NT2/D1 (cell line): ENCODE measurements at places on chromosomes 6 and 20.

- no peak for DNase-seq
Observed at GRCh38 chr6:46393161-46393939, 97.9 kb downstream of the RCAN2 start.

GRCh38 chr6:14593286-14593685 is 475.7 kb downstream of the CD83 start:
- DNase-seq = no peak

DNA sequence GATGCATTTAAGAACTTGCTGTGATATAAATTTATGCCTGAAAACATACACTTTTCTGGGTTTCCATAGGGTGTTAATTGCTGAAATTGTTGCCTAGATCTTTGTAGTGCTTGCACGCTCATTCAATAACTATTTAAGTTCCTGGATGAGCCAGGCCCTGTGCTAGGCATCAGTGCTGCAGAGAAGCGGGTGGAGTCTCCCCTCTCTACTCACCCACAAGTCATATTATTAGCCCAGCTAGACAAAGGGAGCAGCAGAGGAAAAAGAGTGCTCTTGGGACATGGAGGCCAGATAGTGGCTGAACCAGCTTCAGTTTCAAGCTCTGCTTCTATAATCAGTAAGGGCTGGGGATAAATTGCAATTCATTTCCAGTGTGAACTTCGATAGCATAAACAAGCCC is 329.1 kb downstream of the TFAP2B start:
- no peak for DNase-seq

GRCh38 chr6:100447900-100448748 is 16.6 kb downstream of the SIM1 start:
- DNase-seq = no peak

GRCh38 chr6:151044465-151045441 is 179.3 kb downstream of the MTHFD1L start:
- DNase-seq = no peak

DNA sequence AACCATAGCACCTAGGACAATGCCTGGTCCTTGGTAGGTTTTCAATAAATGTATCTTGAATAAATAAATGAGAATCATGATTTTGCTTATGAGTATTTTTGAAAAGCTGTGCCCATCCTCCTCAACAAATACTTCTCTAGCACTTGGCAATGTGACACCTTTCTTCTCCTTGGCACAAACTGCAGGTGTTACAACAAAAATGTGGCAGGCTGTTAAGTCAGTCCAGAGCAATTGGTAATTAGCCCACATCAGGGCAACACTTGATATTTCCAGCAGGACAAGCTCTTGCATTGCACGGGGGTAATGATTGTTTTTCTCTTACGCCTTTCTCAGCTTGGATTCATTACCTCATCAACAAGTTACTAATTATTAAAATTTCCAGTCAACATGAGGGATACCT is 31.6 kb upstream of the SNX9 start:
- no peak for DNase-seq

DNA sequence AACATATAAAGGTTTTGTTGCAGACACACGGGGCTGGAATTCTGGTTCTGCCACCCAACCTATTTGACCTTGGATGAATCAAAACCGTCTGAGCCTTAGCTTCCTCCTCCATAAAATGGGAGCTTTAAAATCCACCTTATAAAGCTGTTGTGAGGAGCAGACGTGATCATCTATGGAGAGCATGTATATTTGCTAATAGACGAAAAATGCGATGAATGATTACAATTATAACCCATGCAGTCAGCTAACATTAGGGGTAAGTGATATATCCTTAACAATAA is 586 bp upstream of the NUP153 start:
- DNase-seq = no peak

DNA sequence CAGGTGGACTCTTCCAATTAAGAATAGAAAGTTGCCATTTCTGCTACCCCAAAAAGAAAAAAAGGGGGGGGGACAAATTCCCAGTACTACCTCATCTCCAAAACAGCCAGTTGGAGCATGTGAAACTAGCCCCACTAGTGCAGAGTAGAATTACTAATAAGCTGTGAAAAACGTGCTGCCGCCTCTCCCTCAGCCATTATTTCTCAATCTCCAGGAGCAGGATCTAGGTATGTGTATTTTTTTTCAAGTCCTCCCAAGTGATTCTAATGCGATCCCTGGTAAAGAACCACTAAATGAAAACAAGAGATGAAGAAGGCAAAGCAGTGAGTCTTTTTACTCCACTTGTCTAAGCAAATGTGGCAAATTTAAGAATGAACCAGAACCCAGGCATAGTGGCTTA is 154.5 kb upstream of the SHLD1 start:
- DNase-seq = no peak

DNA sequence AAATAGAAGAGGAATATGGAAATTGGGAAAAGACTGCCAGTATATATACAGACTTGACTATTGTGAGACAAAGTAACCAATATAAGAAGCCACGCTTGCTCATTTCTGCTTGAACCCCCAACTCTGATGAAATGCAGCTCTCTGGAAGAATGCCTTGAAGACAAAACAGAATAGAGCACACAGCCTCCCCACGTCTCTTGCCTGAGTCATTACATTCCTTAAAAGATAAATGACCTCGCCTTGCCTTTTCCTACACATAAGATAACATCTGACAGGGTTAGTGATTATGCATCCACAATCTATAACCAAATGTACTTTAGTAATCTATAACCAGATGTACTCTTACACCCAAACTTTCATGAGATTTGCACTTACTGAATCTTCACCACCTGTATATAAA is 141.1 kb upstream of the EEF1E1 start:
- DNase-seq = no peak

DNA sequence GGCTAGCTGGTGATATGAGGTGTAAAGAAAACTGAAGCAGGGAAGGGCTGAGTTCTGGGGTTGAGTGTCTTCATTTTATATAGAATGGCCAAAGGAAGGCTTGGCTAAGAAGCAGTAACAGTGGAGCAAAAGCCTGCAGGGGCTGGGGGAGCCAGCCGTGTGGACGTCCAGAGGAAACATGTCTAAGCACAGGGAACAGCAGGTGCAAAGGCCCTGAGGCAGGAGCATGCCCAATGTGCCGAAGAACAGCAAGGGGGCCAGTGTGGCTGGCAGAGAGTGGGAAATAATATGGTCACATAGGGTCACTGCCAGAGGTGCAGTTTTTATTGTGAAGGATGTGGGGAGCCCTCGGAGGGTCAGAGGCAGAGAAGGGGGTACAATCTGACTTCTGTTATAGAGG is 60.5 kb upstream of the KCNG1 start:
- DNase-seq = no peak

DNA sequence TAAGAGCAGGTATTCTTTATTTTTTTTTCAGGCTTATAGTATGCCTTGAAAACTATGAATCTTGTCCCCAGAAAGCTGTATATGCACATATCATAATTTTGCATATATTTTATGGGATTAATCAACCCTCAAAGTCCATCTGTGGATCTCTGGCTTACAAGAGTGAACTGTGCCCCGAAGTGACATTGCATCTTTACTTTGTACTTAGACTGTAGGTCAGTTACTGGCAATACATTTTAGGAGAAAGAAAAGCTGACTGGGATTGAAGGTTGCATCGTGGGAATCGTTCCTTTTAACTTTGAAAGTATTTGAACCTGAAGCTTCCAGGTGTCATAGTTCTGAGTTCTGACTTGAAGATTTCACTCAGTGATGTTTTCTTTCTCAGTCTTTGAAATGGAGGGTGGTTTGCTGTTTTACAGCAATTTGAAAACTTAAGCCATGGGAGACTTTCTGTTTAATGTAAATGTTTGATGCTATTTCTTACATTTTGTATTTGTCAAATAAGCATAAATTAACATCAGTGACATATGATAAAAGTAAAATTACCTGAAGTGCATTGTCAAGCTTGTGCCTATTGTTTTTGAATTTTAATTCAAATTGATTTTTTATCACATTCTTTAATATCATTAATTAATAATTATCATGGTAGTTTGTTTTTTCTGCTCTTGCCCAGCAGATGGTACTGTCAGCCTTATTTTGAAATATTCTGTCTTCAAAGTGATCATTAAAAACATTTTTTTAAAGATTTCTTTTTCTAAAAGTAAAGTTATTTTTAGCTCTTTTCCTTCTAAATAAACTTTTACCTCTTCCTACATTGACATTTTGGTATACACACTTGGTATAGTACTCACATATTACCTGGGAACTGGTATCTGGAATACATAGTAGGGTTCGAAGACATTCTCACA is 29.0 kb downstream of the L3MBTL3 start:
- DNase-seq = no peak

GRCh38 chr6:106084989-106085691 is 996 bp upstream of the PRDM1 start:
- DNase-seq = no peak

- DNase-seq = no peak
Observed at GRCh38 chr6:39225946-39226437, 3.3 kb downstream of the KCNK5 start.

GRCh38 chr20:45036044-45036755 is 64.7 kb downstream of the KCNS1 start:
- no peak for DNase-seq

DNA sequence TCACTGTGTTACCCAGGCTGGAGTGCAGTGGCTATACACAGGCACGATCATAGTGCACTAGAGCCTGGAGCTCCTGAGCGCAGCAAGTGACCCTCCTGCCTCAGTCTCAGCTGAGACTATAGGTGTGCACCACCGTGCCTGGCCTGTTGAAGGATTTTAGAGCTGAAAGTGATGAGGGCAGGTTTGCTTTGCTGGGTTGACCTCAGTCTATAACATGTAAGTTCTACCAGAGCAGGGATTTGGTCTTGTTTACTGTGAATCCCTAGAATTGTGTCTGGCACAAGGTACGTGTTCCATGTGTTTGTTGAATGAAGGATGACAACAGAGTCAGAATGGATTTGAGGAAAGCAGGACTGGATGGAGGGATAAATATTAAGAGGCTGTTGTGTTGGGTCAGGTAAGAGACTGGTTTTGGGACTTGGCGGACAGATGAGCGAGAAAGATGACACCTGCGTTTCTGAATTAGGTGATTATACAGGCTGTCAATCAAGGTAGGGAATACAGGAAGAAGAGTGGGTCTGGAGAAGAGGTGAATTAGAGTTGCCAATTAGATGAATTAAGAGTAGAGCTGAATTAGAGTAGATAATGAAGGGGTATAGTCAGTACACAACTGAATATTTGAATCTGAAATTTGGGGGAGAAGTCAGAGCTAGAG is 6.5 kb downstream of the ASXL1 start:
- DNase-seq = no peak

GRCh38 chr6:29619578-29620160 is 13.3 kb downstream of the GABBR1 start:
- DNase-seq = no peak

- no peak for DNase-seq
Observed at GRCh38 chr20:62248890-62249560, 10.7 kb downstream of the OSBPL2 start.

DNA sequence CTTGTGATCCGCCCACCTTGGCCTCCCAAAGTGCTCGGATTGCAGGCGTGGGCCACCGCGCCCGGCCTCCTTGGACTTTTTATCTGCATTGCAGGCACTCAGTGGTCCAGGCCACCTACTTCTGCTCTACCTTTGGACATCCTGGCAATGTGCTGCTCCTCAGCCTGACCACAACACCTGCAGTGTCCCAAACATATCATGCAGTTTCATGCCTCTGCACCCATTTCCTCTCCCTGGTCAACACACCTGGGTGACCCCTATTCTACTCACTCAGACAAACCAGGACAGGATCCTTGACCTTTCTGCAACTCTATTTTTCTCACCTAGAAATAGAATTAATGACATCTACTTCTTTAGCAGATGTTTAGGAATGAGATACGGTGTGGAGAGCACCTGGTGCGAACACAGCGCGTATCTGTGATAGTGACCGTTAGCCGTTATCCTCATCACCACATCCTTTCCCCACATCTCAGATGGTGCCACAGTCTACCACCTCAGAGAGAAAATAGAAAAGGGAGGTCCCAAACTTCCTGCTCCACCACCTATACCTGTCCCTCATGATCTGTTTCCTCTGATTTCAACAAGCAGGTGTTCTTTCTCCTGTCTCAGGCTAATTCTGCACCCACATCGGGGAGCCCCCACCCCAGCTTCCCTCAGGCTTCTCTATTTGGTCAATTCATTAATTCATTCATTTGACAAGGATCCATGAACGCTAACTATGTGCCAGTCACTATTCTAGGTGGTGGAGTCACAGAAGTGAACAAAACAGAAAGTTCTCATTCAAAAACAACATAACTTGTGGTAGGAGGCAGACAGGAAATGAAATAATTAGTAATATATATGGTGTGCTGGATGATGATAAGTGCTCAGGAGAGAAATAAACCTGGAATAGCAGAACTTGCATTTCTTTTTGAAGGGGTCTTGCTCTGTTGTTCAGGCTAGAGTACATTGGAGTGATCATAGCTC is 4.3 kb upstream of the BTN3A2 start:
- DNase-seq = no peak

- DNase-seq = no peak
Observed at GRCh38 chr6:7921046-7921445, 10.5 kb upstream of the TXNDC5 start.

- DNase-seq = peak; percentile 39
Observed at GRCh38 chr20:4091490-4092479, 76.4 kb upstream of the RNF24 start.

DNA sequence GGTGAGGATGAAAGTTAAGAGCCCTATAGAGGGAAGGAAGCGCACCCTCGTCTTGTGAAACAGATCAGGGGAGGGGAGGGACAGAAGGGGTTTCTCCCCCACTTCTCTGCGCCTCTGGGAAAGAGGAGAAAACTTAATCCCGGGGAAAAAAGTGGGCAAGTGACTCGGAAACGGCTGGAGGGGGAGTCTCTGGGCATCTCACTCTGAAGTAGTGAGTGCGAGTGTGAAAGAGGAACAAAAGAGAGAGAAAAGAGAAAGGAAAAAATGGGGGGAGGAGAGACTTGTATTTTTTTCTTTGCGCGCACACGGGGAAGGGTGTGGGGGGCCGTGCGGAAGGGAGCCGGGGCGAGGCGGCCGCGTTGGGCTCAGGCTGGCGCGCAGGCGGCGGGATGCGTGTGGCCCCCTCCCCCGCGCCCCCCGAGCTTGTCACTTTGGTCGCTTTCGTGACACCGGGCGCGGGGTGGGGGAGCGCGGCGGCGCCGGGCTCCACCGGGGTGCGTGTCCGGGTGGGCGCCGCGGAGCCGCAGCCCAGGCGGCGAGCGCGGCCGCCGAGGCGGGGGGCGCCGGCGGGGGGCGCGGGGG is 454 bp downstream of the L3MBTL3 start:
- DNase-seq = no peak

GRCh38 chr6:88135578-88136114 is 30.5 kb downstream of the CNR1 start:
- DNase-seq = no peak

- DNase-seq = no peak
Observed at GRCh38 chr6:11251553-11252360, 19.3 kb upstream of the NEDD9 start.

- DNase-seq = no peak
Observed at GRCh38 chr20:32018269-32019155, 8.3 kb downstream of the CCM2L start.
